ENCODE measurements at places on chromosomes 11 and 22.

DNA sequence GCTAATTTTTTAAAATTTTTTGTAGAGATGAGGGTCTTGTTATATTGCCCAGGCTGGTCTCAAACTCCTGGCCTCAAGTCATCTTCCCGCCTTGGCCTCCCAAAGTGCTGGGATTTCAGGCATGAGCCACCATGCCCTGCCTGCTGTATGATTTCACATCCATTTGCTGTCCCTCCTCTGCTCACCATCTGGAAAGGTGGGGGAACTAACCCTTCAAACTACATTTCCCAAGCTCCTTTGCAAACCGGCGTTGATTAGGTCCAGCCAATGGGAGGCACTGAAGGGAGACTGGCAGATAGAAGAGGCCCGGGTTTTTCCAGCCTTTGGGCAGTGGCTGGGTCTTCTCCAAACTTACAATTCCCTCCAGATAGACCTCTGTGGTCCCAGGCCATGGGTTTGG lies 19.3 kb downstream of the RFPL1 start:
- peak; percentile 81 for DNase-seq

DNA sequence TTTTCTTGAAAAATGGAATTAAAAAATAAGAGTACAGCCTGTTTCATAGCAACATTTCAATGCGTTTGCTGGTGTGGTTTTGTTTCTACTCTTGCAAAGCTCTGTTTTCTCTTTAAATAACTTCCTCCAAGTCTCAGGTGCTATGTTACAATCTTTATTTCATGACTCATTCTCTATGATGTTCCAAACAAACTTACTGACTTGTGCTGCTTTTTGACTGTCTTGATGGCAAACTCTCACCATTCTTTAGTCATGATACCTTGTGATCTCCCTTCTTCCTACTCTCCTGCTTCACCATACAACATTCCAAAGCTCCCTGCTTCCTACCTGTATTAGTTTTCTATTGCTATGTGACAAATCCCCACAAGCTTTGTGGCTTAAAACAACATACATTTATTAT lies 166.1 kb downstream of the C11orf91 start:
- DNase-seq, result no peak

DNA sequence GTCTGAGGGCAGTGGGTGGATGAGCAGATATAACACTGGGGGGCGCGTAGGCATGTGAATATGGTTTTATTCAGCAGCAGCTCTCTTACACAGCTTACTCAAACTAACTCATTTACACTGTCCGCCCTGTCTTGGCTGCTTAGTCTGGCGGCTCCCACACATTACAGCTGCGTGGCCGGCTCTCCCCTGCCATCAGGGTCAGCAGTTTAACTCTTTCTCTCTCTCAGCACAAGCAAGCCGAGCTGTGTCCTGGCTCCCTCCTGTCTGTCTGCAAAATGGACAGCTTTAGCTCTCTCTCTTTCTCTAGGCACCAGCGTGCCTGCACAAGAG lies 1310.1 kb upstream of the RAG2 start:
- DNase-seq, result no peak

GRCh38 chr11:69239641-69240040 lies 54.3 kb upstream of the MYEOV start:
- no peak for DNase-seq

DNA sequence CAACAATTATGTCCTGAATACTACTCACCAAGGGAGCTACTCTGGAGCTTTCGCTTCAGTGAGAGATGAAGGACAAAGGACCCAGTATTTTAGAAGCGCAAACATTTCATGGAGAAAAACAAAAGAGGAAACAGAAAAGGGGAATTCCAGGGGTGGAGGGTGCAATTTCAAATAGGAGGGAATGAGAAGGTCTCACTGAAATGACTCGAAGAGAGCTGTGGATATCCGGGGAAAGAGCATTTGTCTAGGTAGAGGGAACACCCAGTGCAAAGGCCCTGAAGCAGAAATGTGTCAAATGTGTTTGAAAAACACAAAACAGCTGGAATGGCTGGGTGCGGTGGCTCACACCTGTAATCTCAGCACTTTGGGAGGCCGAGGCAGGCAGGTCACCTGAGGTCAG lies 2.4 kb downstream of the RPS19BP1 start:
- no peak for DNase-seq

DNA sequence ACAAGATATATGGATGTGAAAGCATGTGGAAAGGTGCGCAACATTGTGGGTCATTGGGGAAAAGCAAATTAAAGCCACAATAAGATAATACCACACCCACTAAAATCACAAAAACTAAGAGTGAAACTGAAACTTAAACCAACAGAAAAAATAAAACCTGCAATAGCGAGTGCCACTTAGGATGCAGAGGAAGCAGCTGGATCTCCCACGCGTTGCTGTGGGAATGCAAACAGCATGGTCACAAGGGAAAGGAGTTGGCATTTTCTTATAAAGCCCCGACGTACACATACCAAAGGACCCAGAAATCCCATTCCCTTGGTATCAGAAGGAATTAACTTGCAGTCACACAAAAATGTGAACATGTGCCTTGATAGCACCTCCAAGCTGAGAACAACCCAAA lies 712.0 kb downstream of the TBC1D22A start:
- DNase-seq, result no peak

DNA sequence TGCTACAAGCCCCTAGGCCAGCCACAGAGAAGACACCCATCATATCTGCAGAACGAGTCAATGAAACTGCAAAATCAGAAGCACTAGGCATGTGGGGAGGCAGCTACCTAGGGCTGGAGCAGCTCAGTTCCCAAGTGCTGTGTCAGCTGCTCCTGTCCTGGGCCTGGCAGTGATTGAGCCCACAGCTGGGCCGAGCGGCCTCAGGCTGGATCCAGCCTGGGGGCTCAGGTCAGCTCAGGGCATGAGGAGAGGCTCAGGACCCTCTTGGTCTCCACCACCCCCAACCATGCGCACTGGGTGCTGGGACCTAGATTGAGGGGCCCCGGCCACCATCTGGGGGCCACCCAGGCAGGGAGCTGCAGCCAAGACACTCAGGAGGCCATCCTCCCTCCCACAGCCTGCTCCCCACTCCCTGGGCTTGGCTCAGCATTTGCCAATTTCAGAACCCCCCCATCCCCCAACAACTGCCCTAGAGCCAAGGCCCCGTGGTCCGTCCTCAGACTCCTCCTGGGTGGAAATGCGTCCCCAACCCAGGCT lies 2.4 kb upstream of the TNNT3 start:
- DNase-seq, result no peak

DNA sequence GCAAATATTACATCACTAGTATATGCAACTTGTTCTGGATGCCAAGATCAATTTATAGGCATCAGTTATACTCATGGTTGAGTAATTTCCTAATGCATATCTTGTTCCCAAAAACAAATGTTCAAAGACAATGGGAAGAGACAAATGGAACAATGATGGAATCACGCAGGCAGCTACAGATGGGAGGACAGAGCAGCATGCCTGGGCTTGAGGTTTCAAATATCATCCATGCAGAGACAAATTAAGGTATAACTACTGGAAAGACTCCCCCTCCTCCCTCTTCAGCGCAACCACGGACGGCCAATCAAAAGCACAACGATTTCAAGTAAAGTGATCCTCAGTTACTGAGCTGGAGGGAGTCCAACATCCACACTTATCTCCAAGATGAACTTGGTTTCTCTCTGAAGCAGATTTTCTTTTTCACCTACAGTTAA lies 106.8 kb downstream of the CCDC83 start:
- DNase-seq, result peak; percentile 100

DNA sequence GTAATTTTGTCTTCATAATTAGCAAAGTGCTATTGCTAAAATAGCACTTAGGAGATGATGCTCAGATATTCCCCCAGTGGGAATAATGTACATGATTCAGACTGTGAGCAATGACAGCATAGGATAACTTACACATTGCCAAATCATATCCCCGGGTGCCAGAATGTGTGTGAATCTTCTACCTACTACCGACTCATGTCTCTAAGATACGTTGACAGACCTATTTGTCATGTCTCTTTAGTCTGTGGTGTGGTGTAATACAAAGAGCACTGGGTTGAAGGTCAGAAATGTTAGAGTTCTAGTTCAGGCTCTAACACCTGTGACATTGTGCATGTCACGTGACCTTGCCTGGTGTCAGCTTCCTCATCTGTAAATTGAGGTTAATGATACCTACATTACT lies 31.0 kb upstream of the PICALM start:
- DNase-seq, result peak; percentile 63

DNA sequence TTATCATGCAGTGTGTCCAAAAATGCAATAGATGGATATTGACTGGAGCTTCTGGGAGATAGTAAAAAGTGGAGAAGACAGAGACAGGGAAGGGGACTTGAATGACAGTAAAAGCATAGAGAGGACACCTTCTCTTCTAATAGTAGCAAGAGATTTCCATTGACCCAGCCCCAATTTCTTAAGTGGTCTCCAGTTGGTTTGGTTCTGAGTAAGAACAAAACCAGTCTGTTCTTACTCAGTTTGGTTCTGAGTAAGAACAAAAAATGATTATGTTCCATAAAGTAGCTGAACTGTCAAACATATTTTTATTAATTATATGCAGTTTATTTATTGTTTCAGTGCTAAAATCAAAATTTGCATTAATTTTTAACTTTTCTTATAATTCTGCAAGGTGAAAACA lies 316.8 kb upstream of the MPPED2 start:
- DNase-seq, result no peak

- no peak for DNase-seq
Observed at GRCh38 chr11:68950270-68950669, 30.5 kb downstream of the MRGPRD start.

All from NCI-H2171 (cell line).